ENCODE measurements at places on chromosomes 12 and 14.
A peak's percentile ranks its signal among the peaks of the same experiment; 100 is the strongest.

DNA sequence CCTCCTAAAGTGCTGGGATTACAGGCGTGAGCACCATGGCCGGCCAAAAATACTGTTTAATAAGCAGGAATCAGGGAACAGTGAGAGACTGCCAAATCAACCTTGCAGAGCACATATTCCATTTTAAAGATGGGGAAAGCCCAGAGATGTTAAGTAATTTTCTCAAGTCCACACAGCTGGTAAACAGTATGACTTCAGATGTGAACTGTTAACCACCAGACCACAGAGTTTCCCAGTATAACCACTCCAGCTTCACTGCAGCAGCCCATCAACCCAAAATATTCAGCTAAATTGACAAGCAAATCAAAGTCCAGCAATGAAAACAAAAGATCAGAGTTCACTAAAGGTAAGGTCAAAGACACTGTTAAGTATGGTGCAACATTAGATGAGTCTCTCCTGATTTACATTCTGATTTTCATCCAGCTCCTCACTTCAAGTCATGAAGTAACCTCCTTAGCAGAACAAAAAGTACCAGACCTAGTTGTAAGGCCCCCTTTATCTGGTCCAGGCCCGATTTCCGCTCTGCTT, 82.1 kb downstream of the TRAFD1 start:
- DNase-seq = no peak

DNA sequence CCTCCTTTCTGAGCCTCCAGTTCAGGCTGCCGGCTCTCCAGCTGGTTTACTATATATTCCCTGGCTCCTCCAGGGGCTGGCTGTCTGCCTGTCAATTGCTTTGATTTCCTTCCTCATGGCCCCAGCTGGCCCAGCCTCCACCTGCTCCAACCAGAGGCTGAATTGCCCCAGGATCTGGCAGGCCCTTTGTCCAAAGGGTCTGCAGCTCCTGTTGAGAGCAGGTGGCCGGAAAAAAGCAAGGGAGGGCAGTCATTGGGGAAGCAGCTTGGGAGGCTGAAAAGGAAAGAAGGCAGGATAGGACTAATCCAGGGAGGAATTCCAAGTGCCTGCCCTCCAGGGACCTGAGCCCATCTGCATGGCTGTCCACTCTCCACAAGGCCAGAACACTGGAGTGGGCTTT, 25.3 kb downstream of the PAH start:
- no peak for DNase-seq

DNA sequence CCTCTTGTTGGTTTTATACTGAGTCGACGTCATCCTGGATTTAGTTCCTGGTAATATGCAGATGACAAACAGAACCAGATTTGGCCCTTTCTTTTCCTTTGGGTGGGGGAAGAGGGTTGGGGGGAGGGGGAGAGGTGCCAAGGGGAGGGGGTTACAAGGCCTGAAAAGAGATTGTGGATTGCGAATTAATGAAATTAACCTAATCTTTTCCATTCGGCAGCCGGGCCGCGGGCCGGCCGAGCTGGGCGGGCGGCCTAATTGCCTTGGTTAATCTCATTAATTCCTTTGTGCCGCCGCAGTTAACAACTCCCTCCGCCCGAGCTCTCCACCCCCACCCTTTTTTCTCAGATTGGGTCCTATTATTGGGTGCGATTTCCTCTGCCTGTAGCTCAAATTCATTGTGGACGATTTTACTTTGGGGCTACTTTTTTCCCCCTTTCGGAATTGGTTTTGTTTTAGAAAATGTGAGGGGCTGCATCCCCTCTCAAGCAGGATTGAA, 387 bp upstream of the GSC start:
- no peak for DNase-seq

DNA sequence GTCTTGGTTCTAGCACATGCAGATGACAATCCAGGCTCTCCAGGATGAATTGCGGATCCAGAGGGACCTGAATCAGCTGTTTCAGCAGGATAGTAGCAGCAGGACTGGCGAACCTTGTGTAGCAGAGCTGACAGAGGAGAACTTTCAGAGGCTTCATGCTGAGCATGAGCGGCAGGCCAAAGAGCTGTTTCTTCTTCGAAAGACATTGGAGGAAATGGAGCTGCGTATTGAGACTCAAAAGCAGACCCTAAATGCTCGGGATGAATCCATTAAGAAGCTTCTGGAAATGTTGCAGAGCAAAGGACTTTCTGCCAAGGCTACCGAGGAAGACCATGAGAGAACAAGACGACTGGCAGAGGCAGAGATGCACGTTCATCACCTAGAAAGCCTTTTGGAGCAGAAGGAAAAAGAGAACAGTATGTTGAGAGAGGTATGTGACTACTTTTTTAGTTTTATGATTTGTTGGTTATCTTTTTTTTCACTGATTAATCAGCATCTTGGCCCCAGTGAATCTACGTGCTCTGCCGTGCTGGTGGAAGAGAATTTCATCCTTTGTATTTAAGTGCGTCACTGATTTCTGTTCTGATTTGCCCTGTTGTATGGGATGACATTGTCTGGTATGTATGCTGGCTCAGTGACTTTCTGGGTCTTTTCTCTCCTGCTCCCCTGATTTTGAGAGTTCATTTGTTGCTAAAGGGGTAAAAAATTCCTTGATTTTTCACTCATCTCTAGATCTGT, 92.3 kb downstream of the ERC1 start:
- DNase-seq = peak; percentile 13

GRCh38 chr12:6829536-6830220, 1.5 kb downstream of the P3H3 start:
- DNase-seq = no peak

All from amygdala (tissue), 56 donors.